ENCODE measurements at places on chromosomes 2 and 18. TPM values are rescaled to one million over a fixed set of nuclear protein-coding genes. Genes with fewer than 3 reads are reported as not detected.

- DNase-seq = peak; percentile 29
- no peaks in the 10 kb centered on the region for H3K27me3 ChIP-seq
- H3K27ac ChIP-seq = no peak overlapping the region
- H3K36me3 ChIP-seq = no peaks in the 10 kb centered on the region
- H3K4me3 ChIP-seq = no peak overlapping the region
- H3K4me1 ChIP-seq = no peaks in the 10 kb centered on the region
These were observed 945.0 kb upstream of the CRIM1 start for GRCh38 chr2:35410431-35411061.

DNA sequence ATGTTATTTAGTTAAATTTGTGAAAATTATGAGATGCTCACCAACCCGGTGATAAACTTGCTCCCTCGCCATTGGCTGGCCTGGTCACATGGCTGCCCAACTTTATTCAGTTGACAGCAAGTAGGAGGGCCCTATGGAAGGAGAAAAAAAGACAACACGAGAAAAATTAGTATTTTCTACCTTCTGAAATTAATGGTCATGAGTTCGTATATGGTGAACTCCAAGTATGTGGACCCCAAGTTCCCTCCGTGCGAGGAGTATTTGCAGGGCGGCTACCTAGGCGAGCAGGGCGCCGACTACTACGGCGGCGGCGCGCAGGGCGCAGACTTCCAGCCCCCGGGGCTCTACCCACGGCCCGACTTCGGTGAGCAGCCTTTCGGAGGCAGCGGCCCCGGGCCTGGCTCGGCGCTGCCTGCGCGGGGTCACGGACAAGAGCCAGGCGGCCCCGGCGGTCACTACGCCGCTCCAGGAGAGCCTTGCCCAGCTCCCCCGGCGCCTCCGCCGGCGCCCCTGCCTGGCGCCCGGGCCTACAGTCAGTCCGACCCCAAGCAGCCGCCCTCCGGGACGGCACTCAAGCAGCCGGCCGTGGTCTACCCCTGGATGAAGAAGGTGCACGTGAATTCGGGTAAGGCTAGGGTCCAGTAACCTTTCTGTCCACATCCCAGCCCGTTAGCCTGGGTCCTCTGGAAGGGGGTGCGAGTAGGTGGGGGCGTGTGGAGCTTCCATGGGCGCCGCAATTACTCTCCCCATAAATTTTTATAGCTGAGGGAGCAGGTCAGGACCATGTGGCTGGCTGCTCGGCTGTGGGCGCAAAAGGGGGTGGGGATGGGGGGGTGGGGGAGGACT lies at the start of gene HOXD4:
TSS of gene HOXD4 (plus strand) at position 109 of the 846 bp plus-strand sequence. CDS start at position 193, 84 bp downstream.
- no peaks in the 10 kb centered on the region for H3K4me1 ChIP-seq
- H3K27me3 ChIP-seq = peaks cover 93% of the 10 kb centered on the region
- no peak for DNase-seq
- H3K4me3 ChIP-seq = no peak within 1 kb of the TSS

DNA sequence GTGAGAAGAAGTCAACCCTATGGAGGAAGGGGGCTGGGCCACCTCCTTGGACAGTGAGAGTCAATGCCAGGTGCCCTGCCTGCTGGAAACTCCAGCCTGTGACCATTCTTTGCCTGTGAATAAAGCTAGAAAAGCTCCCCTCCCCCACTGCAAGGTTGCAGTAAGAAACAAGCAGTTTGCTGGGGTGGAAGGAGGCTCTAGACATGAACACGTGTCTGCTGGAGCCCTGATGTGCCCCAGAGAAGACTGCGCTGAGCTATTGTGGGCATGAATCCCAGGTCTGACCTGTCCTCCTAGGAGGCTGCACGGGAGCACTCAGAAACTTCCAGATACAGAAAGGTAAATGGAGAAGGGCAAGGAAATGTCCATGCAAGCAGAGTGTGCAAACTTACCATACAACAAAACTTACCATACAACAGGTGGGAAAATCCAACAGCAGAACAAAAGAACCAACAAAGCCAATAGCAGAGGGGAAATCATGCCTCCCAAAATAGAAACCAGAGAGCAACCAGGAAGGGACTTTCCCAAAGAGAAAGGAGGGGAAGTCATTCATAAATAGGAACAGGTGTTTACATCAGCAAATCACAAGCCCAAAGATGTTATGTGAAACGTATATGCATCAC lies 278.7 kb downstream of the BCL2 start:
- H3K27me3 ChIP-seq = no peaks in the 10 kb centered on the region
- no peak overlapping the region for H3K27ac ChIP-seq
- DNase-seq = no peak
- no peak overlapping the region for H3K4me3 ChIP-seq

DNA sequence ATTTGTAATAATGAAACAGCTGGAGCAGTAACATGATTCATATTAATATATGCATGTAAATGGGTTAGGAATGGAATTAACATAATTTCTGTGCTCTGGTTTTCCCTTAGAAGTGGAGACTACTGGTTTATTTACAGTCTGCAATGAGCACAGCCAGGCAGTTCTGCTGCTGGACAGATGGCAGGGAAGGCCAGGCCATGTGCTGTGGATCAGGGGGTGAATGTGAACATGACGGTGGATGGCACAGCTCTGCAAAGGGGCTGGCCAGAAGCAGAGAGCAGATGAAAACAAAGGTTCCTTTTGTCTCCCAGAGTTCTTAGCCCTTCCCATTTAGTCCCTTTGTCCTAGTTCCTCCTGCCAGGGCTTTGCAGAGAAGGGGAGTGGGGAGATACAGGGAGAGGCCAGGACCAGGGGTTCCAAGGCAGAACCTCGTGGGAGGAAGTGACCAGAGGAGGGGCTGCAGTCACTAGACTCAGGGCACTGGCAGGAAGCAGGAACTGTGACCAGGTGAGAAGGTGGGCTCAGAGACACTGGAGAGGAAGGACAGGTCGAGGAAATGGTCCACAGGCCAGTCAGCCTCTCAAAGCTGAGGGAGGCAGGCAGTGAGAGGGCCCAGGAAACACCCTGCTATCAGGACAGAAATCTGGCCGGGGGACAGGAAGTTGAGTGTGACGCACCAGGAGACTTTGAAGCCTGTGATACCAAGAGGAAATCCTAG lies 112.9 kb upstream of the ATP8B1 start:
- 0 out of 2 replicates have a peak, but pooled peaks cover 2% of the 10 kb centered on the region for H3K27me3 ChIP-seq
- DNase-seq = peak; percentile 47
- no peaks in the 10 kb centered on the region for H3K36me3 ChIP-seq
- peak overlapping the region; percentile 70 for H3K27ac ChIP-seq
- no peak overlapping the region for H3K4me3 ChIP-seq
- H3K4me1 ChIP-seq = peaks cover 11% of the 10 kb centered on the region

GRCh38 chr2:178394859-178395258 lies 56.1 kb downstream of the PRKRA start:
- DNase-seq = no peak
- H3K4me3 ChIP-seq = no peak overlapping the region
- H3K27ac ChIP-seq = no peak overlapping the region
- H3K27me3 ChIP-seq = no peaks in the 10 kb centered on the region
- no peaks in the 10 kb centered on the region for H3K36me3 ChIP-seq
- no peaks in the 10 kb centered on the region for H3K4me1 ChIP-seq

DNA sequence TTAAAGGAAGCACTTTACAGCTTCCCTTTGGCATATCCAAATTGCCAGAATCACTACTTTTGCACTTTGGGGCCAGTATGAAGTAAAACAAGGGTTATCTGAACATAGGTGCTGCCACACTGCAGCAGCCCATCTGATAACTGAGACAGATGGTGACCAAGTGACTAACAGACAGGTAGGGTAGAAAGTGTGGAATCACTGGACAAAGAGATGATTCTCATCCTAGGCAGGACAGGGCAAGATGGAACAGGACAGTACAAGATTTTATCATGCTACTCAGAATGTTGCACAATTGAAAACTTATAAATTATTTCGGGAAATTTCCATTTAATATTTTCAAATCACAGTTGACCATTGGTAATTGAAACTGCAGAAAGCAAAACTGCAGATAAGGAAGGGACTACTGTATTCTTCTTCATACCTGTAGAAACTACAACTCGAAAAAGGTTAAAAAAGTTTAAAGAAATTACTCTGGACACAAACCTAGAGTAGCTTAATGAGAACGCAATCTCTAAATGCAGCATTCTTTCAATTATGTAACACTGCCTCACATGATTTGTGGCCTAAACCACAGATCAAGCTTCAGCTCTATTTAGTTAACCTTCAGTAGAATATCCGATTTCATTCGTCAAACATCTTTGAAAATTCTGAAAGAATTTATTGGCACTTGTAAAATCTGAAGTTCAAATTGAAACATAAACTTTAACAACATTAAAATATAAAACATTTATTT lies 31.4 kb downstream of the HEATR5B start:
- H3K27ac ChIP-seq = no peak overlapping the region
- H3K27me3 ChIP-seq = no peaks in the 10 kb centered on the region
- peaks cover 14% of the 10 kb centered on the region for H3K36me3 ChIP-seq
- H3K4me1 ChIP-seq = no peaks in the 10 kb centered on the region
- DNase-seq = no peak

- H3K36me3 ChIP-seq = 0 out of 2 replicates have a peak, but pooled peaks cover 2% of the 10 kb centered on the region
- H3K27ac ChIP-seq = no peak overlapping the region
- DNase-seq = no peak
- H3K27me3 ChIP-seq = no peaks in the 10 kb centered on the region
- H3K4me1 ChIP-seq = no peaks in the 10 kb centered on the region
These were observed 50.1 kb upstream of the PSME4 start for GRCh38 chr2:54020793-54021414.

GRCh38 chr2:60966507-60967405 lies 50.8 kb upstream of the PEX13 start:
- H3K27me3 ChIP-seq = no peaks in the 10 kb centered on the region
- no peak overlapping the region for H3K27ac ChIP-seq
- no peaks in the 10 kb centered on the region for H3K4me1 ChIP-seq
- no peaks in the 10 kb centered on the region for H3K36me3 ChIP-seq
- no peak for DNase-seq
- H3K4me3 ChIP-seq = no peak overlapping the region

DNA sequence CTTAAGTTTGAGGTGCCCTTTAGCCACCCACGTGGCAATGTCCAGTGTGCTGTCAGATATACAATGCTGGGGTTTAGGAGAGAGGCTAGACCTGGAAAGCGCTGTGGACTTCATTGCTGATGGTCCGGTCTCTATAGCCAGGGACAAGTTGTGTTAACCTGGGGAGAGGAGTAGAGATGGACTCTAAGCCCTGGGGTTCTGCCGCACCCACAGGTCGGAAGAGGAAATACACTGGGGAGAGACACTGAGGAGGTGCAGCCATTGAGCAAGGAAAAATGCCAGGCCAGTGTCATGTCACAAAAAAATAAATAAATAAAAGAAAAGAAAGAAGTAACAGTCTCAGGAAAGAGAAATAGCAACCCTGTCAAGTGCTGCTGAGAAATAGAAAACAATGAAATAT lies 106.9 kb upstream of the CBLN2 start:
- no peak overlapping the region for H3K27ac ChIP-seq
- H3K4me3 ChIP-seq = no peak overlapping the region
- no peaks in the 10 kb centered on the region for H3K27me3 ChIP-seq
- H3K4me1 ChIP-seq = no peaks in the 10 kb centered on the region
- no peak for DNase-seq
- no peaks in the 10 kb centered on the region for H3K36me3 ChIP-seq

DNA sequence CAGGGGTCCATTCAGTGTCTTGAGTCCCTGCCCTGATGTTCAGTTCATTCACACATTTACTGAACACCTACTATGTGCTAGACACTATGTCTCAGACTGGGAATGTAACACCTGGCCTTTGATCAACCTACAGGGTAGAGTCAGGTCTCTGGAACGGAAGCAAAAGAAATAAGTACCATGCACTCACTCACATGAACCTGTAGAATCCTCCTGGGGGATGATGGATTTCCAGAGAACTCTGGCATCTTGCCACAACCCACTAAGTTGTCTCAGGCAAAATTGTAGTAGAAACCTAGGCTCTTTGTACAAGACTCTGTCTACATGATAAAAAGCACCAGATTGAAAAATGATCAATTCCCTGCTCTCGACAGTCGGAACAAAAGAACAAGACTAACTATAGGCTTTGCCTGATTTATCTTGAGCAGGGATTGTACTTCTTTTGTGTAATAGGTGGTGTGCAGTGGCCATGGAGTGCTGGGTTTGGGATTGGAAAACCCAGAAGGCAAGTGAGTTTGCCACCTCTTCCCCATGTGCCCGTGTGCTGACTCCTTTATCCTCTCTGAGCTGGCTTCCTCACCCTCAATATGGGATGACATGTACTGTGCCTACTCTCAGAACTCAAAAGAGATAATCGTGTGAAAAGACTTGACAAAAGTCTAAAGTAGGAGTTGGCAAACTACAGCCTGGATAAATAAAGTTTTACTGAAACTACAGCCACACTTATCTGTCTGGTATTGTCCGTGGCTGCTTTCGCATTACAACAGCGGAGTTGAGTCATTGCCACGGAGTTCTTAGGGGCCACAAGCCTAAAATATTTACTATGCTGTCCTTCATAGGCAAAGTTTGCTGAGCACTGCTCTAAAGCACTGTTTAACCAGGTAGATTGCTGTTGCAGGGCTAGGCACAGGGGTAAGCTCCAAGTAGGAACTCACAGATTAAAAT lies 4.4 kb downstream of the CAPN14 start:
- no peak overlapping the region for H3K27ac ChIP-seq
- H3K36me3 ChIP-seq = no peaks in the 10 kb centered on the region
- no peaks in the 10 kb centered on the region for H3K4me1 ChIP-seq
- H3K4me3 ChIP-seq = no peak overlapping the region
- DNase-seq = no peak

RUFY4 gene
- not detected for total RNA-seq

SPP2 gene
- not detected for total RNA-seq

POTEI gene
- total RNA-seq = not detected
